ENCODE measurements at places on chromosomes 7 and 10.

GRCh38 chr10:82092111-82092510 lies 217.1 kb downstream of the NRG3 start:
- no peak for DNase-seq

DNA sequence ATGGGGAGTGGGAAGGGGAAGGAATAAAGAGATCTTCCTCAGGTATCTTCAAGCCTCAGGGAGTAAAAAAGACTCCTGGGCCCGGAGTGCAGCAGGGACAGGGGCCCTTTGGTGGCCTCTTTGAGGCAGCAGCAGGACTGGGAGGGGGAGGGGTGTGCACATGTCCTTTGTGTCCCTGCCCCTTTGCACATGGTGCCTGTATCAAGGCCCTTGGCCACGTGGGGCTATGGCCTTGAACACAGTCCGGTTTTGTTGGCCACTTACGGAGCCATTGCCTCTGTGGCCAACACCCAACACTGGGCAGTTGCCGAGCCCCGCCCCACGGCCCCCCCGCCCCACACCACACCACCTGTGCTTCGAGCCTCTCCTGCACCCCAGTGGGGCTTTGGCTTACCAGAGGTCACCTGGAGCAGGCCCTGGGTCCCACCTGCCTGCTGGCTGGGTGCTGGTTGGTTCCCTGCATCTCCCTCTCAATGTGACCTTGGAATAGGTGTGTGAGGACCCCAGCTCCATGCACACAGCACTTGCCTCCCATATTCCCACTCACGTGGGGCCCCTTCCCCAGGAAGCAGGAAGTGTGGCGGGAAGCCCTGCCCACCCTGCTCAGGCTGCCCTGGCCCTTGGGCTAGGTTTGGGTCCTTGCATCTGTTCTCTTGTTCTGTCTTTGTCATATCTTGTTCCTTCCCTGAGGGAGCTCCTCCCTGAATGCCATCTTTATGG lies 5.4 kb downstream of the SAP25 start:
- no peak for DNase-seq

DNA sequence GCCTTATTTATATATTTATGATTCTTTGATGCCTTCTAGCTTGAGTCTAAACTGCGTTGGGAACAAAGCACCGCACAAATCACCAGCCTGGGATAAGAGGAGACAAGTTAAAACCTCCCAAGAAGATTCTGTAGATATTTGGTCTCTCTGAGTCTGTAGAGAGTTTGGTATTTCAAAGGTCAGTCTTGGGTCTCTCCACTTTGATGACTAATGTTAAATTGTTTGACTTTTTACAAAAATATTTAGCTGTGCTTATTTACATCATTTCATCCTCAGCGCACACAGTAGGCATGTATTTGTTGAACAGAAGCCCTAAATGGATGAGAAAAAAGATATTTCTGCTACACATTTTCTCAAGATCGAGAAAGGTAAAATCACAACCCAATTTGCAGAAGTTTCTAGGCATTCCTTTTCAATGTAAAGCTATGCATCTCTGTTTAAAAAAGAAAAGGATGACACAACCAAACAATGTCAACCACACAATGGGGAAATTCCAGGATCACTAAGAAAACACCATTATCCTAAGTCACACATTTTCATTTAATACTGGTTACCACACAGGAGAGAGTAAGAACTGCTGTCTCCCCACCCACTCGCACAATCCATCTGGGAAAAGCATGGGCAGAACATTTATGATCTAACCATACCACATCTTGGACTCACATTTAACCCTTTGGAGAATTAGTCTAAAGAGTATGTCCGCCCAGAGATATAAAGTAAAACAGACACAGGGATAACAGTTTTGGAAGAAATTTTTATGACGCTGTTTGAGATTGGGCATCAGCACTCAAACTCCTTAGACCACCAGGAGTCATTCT lies 4.4 kb downstream of the CDK6 start:
- DNase-seq: no peak

DNA sequence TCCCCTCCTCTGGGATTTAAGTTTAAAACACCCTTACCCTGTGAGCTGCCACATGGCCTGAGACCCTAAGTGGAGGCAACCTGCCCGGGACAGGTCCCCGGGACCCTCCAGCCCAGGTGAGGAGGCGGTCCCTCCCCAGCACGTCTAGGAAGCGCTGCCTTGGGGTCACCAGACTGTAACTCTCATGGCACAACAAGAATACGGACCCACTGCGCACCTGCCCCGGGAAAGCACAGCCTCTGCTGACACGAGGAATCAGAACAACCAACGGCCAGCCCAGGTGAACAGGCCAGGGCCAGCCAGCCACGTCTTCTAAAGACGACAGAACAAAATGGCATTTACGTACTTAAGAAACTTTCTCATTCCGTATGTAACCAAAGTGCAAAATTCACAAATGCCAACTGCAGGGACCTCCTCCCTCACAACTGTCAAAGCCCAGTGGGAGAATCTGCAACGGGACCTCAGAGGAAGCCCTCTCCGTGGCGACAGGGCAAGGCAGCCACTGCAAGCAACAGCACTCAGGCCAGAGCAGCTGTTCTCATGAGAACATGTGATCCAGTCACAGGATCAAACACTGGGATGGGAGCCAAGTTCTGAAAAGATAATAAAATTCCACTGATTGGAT lies 208.4 kb downstream of the DIP2C start:
- DNase-seq: peak; percentile 11

DNA sequence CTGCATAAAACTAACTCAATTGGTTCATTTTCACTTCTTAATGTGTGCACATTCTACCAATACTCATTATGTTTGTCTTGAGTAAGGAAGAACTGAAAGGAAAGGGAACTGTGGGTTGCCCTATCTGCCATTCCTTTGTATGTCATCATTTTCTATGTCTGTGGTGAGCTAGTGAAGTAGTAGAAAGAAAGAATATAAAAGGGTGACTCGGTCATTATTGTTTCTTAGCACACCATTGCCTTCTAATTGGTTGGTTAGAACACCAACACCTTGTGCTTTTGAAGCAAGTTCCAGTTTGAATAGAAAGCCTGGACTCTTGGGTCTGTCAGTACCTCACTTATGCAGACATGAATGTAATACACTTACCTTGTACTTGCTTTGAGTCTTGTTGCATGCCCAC lies 64.3 kb upstream of the MDFIC start:
- no peak for DNase-seq
